ENCODE measurements at places on chromosomes 6 and 20.

DNA sequence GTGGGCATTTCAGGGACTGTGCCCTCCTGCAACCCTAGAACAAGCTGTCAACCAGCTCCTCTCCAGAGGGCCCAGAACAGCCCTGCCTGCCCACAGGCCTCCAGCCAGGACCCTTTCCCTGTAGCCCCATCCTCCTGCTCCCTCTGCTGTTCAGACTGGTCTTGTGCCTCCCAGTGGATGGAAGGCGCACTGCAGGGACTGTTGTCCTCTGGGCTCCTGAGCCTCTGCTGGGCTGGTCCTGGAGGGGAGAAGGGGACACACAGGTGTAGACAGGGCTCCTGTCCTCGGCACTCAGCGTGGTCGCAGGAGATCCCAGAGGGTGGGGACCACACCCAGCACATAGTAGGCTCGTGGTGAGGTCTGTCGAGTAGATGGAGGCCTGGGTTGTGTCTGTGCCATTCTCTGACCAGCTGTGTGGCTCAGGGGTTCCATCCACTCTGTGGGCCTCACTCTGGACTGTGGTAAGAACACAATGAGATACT, 11.5 kb downstream of the ITPR3 start:
- DNase-seq = peak; percentile 17

DNA sequence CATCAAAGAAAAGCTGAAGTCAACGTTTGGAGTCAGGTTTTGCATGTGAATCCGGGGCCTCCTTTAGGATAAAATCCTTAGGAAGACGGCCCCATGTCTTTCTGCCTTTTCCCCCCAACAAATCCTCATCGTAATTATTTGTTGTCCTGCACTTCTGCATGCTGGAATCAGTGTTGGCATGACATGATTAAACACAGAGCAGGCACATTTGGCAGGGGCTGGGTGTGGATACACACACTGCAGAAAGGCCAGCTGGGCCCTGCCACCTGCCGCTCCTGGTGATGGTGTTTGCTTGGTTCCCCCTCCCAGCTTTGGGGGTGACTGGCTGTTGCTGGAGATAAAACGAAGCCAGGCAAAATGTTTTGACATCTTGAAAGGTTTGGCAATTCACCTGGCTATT, 46.3 kb upstream of the FOXA2 start:
- DNase-seq = no peak

GRCh38 chr20:8909596-8909995, 159.3 kb upstream of the PLCB4 start:
- no peak for DNase-seq

DNA sequence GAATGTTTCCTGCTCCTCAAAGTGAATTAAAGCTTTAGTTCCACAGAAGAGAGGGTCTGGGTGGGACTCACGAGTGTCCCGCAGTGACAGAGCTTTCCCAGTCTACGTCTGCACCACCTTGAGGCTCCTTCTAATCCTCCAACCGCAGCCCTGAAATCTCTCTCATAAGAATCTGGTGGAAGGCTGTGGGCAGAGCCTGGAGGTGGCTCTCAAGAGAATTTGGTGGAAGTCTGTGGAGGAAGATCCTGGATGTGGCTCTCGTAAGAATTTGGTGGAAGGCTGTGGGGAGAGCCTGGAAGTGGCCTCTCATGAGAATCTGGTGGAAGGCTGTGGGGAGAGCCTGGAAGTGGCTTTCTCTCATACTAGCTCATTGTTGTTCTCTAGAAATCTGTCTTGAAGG, 13.8 kb upstream of the DUSP22 start:
- DNase-seq = no peak

GRCh38 chr6:106097411-106098231, 11.5 kb downstream of the PRDM1 start:
- no peak for DNase-seq

DNA sequence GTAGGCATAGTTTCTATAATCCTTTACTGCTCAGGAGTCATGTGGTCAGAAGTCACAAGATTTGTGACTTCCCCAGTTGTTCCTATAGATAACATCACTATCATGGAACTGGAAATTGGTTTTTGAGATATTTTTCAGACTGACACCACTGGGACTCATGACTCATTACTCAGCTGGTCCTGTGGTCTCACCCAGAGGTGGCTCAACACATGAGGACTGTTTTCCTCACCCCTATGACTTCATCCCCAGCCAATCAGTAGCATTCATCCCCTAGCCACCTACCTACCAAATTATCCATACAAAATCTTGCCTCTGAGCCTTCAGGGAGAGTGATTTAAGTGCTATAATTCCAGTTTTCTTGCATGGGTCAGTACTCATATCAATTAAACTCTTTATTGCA, 1217.7 kb downstream of the EPHA7 start:
- DNase-seq = no peak
